Activated T-helper 1 cell treated with anti-CD3 and anti-CD28 coated beads, Interleukin-2, amount 50 U/mL, for 16 hours (primary cell): ENCODE measurements at places on chromosomes 3 and 15.
A peak's percentile ranks its signal among the peaks of the same experiment; 100 is the strongest.

GRCh38 chr3:72659188-72659587 lies 189.1 kb downstream of the SHQ1 start:
- DNase-seq: no peak

DNA sequence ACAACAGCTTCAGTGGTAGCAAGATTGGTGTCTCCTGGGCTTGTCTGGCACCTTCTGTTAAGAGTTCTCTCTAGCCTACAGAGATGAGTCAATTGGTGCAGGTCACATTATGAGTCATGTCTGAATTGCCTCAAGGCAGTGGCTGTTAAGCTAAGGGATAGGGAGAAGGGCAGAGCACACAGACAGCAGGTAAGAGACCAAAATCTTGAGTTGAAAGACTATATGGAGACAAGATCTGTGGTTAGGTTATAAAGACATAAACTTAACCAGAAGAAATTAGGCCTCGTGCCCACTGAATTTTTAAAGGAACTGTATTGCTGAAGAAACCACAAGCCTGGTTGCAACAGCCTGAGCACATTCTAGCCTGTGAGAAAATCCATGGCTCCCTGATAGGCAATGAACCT lies 19.2 kb upstream of the KPNA1 start:
- DNase-seq: no peak

- no peak for DNase-seq
Observed at GRCh38 chr3:70342149-70342548, 29.7 kb upstream of the MDFIC2 start.

DNA sequence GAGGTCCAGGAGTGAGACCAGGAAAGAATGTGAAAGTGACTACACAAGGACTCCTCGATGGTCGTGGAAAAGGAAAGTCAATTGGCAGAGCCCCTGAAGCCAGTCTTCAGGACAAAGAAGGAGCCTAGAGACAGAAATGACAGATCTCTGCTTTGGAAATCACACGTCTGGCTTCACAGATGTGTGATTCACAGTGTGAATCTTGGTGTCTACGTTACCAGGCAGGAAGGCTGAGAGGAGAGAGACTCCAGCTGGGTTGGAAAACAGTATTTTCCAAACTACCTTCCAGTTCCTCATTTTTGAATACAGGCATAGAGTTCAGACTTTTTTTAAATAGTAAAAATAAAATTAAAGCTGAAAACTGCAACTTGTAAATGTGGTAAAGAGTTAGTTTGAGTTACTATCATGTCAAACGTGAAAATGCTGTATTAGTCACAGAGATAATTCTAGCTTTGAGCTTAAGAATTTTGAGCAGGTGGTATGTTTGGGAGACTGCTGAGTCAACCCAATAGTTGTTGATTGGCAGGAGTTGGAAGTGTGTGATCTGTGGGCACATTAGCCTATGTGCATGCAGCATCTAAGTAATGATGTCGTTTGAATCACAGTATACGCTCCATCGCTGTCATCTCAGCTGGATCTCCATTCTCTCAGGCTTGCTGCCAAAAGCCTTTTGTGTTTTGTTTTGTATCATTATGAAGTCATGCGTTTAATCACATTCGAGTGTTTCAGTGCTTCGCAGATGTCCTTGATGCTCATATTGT lies 6.0 kb downstream of the CCR2 start:
- DNase-seq: no peak

- DNase-seq: no peak
Observed at GRCh38 chr3:66133050-66133757, 87.6 kb upstream of the SLC25A26 start.

DNA sequence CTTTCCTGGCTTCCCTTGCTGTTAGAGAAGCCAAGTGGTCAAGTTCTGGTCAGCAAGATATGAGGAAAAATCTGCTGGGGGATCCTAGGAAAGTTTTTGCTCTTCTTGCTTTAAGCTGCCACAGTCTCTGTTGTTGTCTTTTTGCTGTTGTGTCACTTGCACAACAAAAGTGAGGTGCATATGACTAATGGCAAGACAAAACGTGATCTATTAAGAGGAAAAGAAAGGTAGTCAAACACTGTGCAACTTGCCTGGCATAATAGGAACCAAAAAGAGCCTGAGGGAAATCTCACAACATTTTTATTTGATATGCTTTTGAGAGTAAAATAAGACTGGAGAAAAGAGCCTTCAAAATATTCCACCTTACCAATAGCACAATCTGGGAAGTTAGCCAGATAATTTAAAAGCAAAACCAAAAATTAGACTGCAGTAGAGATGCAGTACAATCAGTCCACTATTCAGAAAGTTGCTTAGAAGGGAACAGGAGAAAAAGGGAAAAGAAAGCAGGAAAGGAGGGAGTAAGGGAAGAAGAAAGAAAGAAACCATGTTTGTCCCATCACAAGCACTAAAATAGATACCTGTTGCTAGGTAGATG lies 110.0 kb upstream of the SLC4A7 start:
- DNase-seq: no peak

DNA sequence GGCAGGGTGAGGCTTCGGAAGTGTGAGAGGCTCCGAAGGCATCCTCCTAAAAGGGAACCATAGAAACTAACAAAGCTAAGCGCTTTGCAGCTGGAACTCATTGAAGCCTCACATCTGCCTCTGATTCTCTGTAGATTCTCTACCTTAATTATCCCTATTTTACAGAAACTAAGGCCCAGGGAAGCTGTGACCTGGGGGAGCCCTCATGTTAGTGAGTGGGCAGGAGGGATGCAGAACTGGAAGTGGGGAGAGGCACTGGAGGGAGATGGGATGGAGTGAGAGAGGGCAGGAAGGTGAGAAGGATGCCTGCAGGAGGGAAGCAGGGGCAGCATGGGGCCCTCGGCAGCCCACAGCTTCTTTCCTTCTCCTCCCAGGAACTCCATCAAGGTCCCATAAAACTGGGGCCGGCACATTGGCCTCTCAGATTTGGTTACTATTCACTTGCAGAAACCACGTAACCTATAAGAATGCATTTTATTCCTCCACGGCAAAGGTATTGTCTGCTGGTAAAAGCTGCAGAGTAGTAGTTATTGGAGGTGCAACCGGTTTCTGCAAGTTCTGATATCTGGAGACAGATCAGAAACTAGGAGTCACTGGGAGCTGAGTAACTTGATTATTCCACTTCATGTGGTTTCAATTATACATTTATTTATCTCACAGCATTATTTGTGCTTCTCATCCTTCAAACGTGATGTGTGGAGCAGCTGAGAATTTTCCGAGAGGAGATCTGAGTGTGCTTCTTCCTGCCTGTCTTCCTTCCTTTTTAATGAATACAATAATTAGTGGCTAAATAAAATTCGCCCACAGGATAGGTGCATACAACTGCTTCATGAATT lies 24.0 kb upstream of the CHCHD6 start:
- no peak for DNase-seq

- DNase-seq: no peak
Observed at GRCh38 chr15:42401544-42402454, 42.5 kb downstream of the CAPN3 start.

DNA sequence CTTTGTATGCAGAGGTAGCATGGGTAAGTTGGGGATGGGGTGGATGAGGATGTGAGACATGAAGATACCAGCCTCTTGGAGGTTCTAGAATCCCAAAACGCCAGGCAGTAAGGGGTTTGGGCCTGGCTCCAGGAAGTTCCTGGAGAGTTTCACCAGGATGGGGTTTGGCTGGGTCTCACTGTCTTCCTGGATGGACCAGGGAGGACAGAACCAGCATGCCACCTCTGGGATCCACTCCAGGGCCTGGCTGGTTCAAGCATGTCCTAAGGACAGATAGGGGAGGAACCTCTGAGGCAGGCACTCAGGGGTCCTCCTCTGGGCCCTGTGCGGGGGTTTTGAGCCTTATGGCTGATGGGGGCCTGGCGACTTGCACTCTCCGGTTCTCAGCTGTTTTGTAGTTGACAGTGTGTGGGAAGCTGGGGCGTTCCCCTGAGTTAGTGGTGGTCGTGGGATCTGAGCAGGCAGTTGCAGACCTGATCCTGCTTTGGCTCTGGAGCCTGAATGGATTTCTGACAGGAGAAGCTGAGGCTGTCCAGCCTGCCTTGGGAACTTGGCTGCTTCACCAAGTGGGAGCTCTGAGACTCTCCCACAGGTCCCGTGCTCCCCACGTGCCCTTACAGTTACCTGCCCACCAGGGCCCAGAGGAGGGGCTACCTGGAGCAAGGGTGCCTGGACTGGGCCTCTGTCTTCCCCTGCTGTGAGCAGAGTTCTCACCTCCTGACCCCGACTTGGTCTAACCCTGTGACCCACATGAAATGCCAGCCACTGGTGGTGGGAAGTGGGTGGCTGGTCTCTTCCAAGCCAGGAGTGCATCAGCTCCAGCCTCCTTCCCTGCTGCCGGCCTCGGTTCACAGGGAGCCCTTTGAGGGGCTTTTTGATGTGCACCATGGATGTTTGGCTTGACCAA lies 128.4 kb downstream of the EEFSEC start:
- no peak for DNase-seq

GRCh38 chr3:34178415-34178814 lies 380.0 kb downstream of the PDCD6IP start:
- no peak for DNase-seq

- peak; percentile 77 for DNase-seq
Observed at GRCh38 chr3:141498598-141499223, 11.9 kb downstream of the RASA2 start.

- DNase-seq: no peak
Observed at GRCh38 chr3:30078736-30079135, 527.7 kb upstream of the TGFBR2 start.

- no peak for DNase-seq
Observed at GRCh38 chr15:72511536-72511935, 37.4 kb downstream of the ARIH1 start.

DNA sequence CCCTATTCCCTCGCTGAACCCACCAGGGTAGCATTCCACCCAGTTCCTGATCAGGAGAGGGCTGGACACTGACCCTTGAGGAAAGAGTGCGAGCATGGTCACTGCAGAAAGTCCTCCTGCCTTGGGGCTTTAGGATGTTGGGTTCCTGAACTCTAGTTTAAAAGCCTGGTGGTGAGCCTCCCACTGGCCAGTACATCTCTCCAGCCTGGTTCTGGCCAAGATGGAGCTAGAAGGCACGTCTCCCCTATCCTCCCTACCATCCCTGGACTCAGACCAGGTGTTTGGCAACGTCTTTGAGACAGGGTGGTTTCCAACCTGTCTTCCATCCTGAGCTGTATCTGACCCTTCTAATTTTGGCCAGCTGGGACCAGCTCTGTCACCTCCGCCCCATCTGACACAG lies 31.4 kb downstream of the NBEAL2 start:
- no peak for DNase-seq

DNA sequence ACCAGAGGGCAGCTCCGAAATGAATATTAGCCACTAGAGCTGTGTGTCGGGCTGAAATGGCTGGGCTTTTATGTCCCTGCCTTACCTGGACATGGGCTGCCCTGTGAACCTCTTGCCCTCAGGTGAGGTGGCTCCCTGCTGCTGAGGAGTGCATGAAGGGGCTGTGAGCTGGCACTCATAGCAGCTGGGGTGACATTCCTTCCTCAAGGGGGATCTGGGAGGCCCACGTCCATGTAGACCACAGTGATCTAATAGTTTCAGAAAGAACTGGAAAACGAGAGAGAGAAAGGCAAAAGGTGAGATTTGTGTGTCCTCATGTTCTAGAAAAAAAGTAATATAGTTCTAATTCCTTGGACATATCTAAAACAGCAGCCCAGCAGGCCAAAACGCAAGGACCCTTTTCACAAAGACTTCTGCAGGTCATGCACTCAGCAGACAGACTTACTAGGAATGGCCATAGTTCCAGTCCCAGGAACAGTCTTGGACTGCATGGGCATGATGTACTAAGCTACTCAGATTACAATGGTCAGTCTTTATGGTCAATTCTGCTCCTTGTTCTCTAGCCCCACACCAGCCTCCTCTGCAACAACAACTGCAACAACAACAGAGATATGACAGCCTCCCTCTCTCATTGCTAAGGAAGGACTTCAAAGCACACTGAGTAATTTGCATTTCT lies 10.8 kb upstream of the SLC24A5 start:
- DNase-seq: no peak

DNA sequence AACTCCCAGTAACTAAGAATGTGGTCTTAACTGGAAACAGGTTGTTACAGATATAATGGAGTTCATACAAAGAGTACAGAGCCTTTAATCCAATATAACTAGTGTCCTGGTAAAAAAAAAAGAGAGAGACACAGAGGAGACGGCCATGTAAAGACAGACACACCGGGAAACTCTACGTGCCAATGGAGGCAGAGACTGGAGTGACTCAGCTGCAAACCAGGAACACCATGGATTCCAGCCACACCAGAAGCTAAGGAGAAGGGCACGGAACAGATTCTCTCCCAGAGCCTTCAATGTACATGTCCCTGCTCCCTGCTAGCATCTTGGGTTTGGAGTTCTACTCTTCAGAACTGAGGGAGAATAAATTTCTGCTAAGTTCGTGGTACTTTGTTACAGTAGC lies 4.5 kb downstream of the RNF168 start:
- no peak for DNase-seq

DNA sequence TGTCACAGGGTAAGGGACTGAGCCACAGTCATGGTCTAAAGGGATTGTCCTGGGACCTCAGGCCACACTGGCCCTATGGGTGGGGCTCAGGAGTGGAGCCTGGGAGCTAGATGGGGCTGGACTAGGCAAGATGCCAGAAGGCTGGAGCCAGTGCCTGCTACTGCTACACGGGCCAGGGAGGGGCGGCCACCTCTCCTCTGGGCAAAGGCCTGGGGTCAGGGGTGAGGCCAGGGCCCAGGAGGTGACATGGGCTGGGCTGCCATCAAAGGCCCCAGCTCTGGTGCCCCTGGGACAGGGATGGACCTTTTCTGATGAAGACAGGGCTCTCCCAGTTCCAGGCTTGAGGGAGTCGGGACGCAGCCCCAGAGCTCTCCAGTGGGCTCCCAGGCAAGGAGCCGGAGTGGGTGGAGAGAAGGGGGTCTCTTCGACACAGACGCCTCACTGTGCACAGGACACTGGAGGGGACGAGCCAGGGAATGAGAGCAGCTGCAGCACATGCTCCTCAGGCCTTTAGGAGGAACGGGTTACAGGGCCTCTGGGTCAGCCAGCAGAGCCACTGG lies 62.1 kb upstream of the IQSEC1 start:
- no peak for DNase-seq

GRCh38 chr15:100372739-100373119 lies 31.0 kb upstream of the ADAMTS17 start:
- no peak for DNase-seq

DNA sequence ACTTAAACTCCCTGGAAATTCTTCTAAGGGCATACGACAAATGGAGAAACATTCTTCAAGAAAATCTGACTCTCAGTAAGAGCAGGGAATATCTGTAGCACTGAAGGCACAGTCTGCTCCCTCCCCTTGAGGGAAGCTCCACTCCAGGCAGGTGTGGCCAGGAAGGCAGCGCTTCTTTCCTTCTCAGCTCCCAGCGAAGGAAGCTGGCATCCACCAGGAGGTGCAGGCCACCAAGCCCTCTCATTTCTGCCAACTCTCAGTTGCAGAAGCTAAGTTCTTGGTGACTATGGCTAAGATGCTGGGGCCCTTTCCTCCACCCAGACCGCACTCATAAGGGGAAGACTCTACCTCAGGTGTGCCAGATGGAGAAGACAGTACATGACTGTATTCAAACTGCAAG lies 37.7 kb upstream of the SLC41A3 start:
- no peak for DNase-seq
